ENCODE measurements at places on chromosomes 7 and 10.

- DNase-seq = peak; percentile 25
These were observed 2.5 kb downstream of the PARP12 start for GRCh38 chr7:140060243-140060630.

DNA sequence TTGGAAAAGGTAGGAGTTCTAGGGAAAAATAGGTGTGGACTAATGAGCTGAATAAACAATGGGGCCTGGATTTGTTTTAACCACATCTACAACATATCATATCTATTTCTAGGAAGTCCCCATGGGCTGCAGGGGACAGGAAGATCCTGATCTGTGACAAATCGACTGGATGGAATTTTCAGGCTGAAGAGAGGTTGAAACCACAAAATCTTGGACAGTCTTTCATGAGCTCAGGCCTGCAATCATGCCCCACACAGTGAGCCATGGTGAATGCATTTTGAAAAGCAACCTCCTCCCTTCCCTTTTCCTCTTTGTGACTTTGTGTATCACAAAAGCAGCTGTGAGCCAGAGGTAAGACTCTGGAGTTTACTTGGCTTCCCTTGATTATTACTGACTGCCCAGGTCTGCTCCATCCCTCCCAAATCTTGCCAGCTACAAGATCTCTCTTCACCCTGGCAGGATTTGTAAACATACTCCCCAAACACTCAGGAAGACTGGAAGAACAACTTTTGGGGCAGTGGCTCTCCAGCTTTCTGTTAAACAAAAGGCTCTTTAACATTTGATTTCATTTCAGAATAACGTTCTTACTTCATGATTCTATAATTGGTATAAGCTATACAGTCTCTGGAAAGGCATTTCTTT is 66.4 kb downstream of the ASAH2B start:
- DNase-seq = no peak

GRCh38 chr7:145850636-145851035 is 266.0 kb upstream of the CNTNAP2 start:
- DNase-seq = no peak

GRCh38 chr10:102517553-102517952 is 13.8 kb downstream of the SUFU start:
- no peak for DNase-seq

GRCh38 chr7:82164813-82165212 is 278.8 kb downstream of the CACNA2D1 start:
- no peak for DNase-seq

Data from CD4-positive, alpha-beta T cell treated with Interleukin-15 for 4 hours (primary cell).